Naive thymus-derived CD4-positive, alpha-beta T cell (primary cell): ENCODE measurements at places on chromosomes 5 and 9. TPM values are rescaled to one million over a fixed set of nuclear protein-coding genes. Genes with fewer than 3 reads are reported as not detected.

Gene PROB1
- total RNA-seq = 4.9 and 5.4 TPM in 2 replicates

Gene PRR16
- total RNA-seq = not detected

Gene ABHD17B
- total RNA-seq = 19.4 TPM

Gene POU5F2
- total RNA-seq = 2.5 TPM

Gene SPATA31C1
- not detected for total RNA-seq

Gene ANGPTL2
- not detected in 2 replicates for total RNA-seq

Gene PCDHGA9
- total RNA-seq = not detected

Gene CA9
- not detected for total RNA-seq

Gene SLC36A2
- not detected for total RNA-seq
